ENCODE measurements at places on chromosomes 2 and 18. TPM values are rescaled to one million over a fixed set of nuclear protein-coding genes. Genes with fewer than 3 reads are reported as not detected.
A peak's percentile ranks its signal among the peaks of the same experiment; 100 is the strongest.

DNA sequence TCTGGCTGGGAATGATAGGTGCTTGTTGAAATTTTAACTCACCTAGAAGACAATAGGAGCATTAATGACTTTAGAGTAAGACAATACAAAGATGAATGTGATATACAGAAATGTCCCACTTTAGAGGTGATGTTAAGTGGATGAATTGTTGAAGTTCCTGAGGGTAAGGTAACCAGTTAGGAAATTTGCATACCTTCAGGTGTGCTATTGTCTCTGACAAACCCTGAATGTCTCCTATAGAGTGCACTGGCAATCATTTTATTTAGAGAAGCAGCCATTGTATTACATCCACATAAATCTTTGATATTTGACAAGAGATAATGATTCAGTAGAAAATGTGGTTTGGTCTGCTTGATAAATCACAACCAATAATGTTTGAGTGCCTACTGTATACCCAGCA lies 228.5 kb downstream of the RNF144A start:
- DNase-seq: no peak

The RUFY4 gene
- not detected for total RNA-seq

GRCh38 chr2:58788402-58788801 lies 547.3 kb upstream of the FANCL start:
- no peak for DNase-seq

DNA sequence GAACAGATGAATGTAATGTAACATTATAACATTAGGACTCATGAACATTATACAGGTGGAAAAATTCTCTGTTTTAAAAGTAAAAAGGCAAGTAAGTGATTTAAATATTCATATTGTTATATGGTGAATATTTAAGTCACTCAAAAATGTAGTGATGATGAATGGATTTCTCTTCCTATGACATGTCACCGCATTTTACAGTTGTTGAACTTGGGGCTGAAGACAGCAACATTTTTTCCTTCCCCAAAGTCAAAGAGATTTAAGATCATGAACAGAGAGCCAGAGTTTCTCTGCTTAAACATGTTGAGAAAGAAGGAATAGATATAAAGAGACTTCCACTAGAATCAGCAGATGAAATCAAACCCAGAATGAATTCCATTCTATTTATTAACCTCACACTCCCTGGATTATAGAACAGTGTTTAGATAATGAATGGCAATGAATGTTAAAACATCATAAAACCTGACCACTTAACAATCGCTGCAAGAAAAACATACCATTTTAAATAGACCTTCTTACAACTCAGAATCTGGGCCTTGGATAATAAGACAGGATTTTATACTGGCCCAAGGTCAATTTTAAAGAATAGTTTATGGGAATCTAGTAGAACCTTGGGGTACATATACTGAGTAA lies 163.6 kb upstream of the SIX2 start:
- DNase-seq: no peak

DNA sequence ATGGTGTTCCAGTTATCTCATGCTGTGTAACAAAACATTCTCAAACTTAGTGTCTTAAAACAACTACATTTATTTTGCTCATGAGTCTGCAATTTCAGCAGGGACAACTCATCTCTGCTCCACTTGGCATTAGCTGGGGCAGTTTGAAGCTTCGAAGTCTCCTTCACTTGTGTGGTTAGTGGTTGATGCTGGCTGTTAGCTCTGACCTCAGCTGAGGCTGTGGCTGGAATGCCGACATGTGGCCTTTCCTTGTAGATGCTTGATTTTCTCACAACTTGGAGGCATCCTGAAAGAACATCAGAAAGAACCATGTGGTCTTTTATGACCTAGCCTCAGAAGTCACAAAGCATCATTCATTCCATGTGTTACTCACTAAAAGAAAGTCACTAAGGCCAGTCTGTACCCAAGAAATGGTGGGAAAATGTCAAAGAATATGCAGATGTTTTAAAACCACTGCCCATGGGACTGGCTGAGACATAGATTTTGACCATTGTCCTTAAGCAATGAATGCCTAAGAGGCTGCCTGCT lies 3.8 kb upstream of the TMSB10 start:
- peak; percentile 77 for DNase-seq

GRCh38 chr2:178530625-178531142 lies 50.4 kb downstream of the PLEKHA3 start:
- DNase-seq: no peak

- no peak for DNase-seq
These were observed 563.9 kb downstream of the DCC start for GRCh38 chr18:52903857-52904256.

DNA sequence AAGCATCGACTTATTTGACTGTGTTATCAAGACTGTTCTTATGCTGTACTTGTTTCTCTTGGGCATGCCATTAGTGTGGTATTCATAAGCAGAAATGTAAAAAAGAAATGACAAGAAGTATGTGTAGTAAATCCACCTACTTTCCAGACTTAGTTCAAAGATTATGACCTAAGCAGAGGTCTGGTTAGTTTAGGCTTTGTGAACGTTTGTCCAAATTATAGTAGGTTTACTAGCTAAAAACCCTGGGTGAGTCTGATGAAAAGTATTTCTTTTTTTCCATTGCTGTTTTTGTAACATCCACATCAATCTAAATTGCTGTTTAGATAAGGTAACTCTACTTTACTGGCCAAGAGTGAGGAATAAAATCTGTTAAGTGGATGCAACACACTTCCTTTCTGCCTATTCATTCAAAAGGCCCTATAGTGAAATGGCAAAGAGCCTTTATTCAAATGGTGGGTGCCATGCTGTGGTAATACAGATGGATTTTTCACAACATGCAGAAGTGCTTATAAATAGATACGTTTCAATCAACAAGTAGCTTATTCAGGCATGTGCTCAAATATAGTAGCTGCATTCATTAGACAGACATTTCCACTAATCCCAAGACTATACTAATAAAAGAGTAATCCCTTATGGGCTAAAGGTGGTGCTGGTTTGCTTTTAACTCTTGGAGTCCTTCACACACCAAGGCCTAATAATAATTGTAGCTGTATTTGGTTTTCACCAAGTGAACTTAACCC lies 122.5 kb upstream of the LTBP1 start:
- DNase-seq: no peak

GRCh38 chr18:54983041-54983686 lies 23.9 kb upstream of the CCDC68 start:
- DNase-seq: peak; percentile 76

The CLEC4F gene
- not detected for total RNA-seq

The HRH4 gene
- total RNA-seq: not detected

- DNase-seq: no peak
These were observed 75.2 kb downstream of the SOWAHC start for GRCh38 chr2:109689182-109689930.

DNA sequence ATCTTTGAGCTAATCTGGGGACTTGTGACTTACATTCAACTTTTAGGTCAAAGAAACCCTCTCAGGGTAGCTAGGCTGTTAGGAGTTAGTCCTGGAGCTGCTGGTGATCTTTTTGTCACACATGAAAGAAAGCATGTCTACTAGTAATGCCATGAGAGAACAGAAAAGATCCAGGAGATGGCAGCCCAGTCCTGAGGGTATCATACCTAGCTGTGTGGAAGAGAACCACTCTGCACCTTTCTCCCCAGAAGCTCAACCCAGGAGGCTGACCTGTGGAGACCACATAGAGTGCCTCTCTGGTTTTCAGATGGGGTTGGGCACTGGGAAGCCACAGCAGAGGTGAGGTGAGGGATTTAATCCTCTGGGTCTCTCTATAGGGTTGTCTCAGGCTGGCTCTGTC lies 460.2 kb upstream of the UBE2E3 start:
- peak; percentile 18 for DNase-seq

The RBKS gene
- 1.1 TPM for total RNA-seq

The ANO7 gene
- 0.36 TPM for total RNA-seq

The CD302 gene
- total RNA-seq: 6.1 TPM

- peak; percentile 54 for DNase-seq
These were observed 83.0 kb upstream of the FZD7 start for GRCh38 chr2:201950606-201951005.

DNA sequence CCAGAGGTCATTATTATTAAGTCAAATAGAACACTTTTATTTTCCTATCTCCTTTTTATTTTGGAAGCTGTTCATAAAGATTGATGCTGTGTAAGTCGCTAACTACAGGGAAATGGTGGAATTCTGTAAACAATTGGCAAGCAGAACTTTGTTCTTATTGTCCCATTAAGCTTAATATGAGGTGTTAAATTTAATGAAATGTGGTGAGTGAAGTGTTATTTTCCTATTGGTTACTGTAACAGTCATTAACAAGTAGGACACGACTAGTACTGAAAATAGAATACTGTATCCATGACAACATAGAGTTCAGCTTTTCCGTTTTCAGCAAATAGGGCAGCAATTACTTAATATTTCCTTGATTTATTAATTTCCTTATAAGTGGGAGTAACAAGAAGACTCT lies 279.1 kb upstream of the ZEB2 start:
- no peak for DNase-seq

GRCh38 chr2:185813707-185814106 lies 75.1 kb downstream of the FSIP2 start:
- DNase-seq: no peak

GRCh38 chr18:35827903-35828275 lies 144.6 kb upstream of the RMP24 start:
- DNase-seq: no peak

- DNase-seq: no peak
These were observed 23.6 kb downstream of the IL1R2 start for GRCh38 chr2:102015399-102015798.

The MGAT4A gene
- under 0.01 TPM for total RNA-seq

GRCh38 chr18:6478121-6478520 lies 63.4 kb upstream of the L3MBTL4 start:
- no peak for DNase-seq

The TBR1 gene
- not detected for total RNA-seq

The HNRNPLL gene
- 49.2 TPM for total RNA-seq

The FOXD4L1 gene
- total RNA-seq: not detected

DNA sequence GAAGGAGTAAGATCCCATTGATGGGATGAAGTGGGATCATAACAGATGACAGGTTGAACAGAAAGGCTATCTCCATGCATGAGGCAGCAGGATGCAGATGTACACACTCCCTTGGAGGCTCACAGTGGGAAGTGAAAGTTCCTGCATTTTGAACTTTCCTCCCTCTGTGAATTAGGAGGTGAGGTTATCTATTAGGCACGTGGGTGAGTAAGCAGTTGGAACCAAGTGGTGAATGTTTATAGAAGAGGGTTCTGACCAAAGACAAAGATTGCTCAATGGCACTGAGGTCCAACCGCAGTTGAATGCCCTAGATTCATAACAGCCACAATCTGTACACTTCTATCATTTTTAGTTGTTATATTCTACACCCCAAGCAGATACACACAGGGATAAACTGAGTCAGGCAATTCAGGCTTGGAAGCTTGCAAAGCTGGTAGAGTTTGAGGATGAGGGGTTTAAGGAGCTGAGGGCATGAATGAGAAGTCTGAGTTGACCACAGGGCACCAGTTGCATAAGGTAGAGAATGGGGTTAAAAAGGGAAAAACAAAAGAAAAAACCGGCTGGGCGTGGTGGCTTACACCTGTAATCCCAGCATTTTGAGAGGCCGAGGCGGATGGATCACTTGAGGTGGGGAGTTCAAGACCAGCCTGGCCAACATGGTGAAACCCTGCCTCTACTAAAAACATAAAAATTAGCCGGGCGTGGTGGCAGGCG lies 7.1 kb upstream of the KCMF1 start:
- peak; percentile 97 for DNase-seq

The ORC2 gene
- 10.0 TPM for total RNA-seq

The ALPI gene
- not detected for total RNA-seq

DNA sequence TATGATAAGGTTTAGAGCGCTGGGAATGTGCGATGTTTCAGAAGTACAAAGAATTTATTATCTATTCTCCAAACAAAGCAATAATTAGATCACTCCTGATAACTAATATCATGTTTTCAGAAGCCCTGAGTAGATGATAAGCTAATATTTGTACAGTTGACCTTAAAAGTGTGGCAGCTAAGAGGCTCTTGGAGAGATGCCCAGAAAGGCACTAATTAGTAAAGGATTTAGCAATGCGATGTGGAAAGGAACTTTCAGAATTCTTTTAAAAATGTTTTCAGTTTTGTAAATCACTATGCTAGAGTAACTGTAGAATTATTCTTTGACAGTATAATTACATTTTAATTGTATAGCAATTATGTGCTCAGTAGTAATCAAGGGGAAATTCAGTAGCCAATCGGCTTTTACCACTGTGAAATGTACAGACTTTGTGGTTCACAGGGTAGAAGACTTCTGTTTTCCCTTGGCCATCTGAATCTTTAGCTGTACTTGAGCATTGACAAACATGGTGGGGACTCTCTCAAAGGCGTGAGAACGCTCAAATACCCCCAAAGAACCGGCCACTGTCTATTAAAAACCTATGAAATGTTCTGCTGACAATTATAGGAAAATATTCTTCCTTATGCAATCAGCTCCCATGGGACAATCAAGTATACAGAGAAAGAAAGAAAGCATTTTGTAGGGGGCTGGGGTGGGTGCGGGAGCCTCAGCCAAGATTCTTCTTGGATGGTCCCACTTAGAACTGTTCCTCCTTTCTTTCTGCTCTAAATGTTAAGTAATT lies 262.8 kb upstream of the AGAP1 start:
- no peak for DNase-seq

GRCh38 chr18:47975105-47975504 lies 44.6 kb upstream of the SMAD2 start:
- DNase-seq: no peak

The NAT8 gene
- not detected for total RNA-seq

GRCh38 chr2:220212296-220213080 lies 585.1 kb downstream of the SLC4A3 start:
- DNase-seq: no peak

DNA sequence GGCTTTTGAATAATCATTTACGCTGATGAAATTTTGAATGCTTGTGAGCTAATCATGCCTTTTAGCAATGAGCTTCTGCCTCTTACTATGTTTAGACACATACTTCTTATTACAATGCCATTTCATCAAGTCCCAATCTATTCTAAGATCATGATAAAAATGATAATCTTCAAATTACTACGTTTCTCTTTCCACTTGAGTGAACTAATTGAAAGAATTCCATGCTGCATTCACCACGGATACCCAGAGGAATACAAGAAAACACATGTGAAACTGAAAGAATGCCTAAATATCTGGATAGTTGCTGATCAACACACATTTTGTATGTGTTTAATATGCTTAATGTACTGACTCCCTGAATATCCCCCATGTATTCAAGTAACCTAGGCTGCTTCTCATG lies 62.3 kb downstream of the LRRTM4 start:
- DNase-seq: no peak

Measured in IMR-90 (cell line).